NCI-H187 treated with DMSO at 0.1 percent for 48 hours (cell line): ENCODE measurements at places on chromosomes 1 and 21.

DNA sequence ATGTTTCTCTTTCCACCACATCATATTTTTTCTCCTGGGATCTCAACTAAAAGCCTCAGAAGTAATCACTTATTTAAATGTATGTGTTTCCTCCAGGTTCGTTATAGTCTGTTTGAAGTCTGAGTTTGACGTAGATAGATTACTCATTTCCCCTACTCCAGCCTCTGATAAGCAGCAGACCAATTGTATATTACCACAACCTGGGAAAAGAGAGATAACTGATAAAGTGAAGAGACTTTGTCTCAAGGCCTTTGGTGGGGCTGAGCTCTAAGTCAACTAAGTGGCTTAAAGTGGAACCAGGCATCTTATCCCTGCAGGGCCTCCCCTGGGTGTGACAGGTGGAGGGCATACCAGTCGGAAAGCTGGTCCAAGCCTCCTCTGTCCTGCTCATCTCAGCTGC is 34.9 kb upstream of the CACNA1E start:
- DNase-seq = no peak

GRCh38 chr1:81115422-81115821 is 685.3 kb upstream of the ADGRL2 start:
- DNase-seq = no peak

- no peak for DNase-seq
Observed at GRCh38 chr1:11328444-11328843, 55.4 kb downstream of the UBIAD1 start.

- DNase-seq = no peak
Observed at GRCh38 chr1:53180226-53180625, 16.4 kb upstream of the CPT2 start.

GRCh38 chr21:17585875-17586450 is 26.7 kb downstream of the BTG3 start:
- DNase-seq = peak; percentile 17

GRCh38 chr1:70220015-70220414 is 1.2 kb upstream of the SRSF11 start:
- no peak for DNase-seq

- no peak for DNase-seq
Observed at GRCh38 chr1:226094451-226094850, 31.9 kb downstream of the H3-3A start.

- DNase-seq = peak; percentile 100
Observed at GRCh38 chr1:204520834-204521709, 4.9 kb downstream of the MDM4 start.

- no peak for DNase-seq
Observed at GRCh38 chr21:33249331-33250002, 16.7 kb upstream of the IL10RB start.

GRCh38 chr1:209629621-209630382 is 22.4 kb downstream of the LAMB3 start:
- DNase-seq = no peak

DNA sequence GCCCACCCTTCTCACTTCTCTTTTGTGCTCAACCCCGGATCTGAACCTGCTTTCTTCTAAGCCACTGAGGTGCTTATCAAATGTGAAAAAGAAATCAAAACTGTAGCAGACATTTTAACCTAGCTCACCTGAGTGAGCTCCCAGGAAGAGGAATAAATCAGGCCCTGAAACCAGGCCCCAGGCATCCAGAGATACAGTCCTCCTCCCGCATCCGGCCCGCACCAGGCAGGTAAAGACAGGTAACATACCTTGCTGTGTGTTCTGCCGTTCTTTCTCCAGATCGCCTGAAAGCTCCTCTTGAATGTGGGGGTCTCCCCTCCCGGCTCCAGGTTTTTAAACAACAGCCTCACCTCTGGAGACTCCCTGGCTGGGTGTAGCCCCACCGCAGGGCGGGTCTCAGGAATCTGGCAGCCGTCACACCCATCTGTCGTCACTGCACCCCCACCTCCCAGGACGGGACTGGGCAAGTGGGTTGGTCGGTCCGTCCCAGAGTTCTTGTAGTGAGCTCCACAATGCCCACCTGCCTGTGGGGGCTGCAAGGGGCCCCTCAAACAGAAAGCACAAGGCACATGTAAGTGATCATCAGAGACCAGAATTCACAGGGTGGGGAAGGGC is at the start of gene LAMB3:
TSS of gene LAMB3 (minus strand) at position 305 of the 615 bp plus-strand sequence. CDS start 1,481 bp downstream, outside the sequence.
- DNase-seq = no peak

GRCh38 chr1:152577168-152577567 is 3.1 kb downstream of the LCE3D start:
- DNase-seq = no peak

DNA sequence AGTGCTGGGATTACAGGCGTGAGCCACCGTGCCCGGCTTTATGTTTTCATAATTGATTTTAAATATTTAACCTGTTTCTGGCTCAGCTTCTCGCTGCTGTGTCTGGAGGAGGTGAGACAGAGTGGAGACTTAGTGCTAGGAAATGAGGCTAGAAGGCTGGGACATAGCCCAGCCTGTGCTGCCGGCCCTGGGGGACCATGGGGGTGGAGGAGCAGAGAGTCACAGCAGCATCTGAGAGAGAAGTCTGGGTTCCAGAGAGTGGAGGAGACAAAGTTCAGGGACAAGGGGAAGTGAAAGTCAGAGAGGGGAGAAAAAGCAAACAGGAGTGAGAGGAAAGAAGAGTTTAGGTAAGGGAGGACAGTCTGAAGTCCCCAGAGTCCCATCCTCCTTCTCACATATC is 71.9 kb downstream of the LHX9 start:
- no peak for DNase-seq

- no peak for DNase-seq
Observed at GRCh38 chr1:247317702-247318101, 14.0 kb downstream of the ZNF496 start.

- no peak for DNase-seq
Observed at GRCh38 chr1:170296642-170297041, 150.9 kb downstream of the NTMT2 start.
